Caki2 (cell line): ENCODE measurements at places on chromosomes 5 and 9.

- peak; percentile 12 for DNase-seq
These were observed 22.1 kb upstream of the TPD52L3 start for GRCh38 chr9:6305954-6306563.

DNA sequence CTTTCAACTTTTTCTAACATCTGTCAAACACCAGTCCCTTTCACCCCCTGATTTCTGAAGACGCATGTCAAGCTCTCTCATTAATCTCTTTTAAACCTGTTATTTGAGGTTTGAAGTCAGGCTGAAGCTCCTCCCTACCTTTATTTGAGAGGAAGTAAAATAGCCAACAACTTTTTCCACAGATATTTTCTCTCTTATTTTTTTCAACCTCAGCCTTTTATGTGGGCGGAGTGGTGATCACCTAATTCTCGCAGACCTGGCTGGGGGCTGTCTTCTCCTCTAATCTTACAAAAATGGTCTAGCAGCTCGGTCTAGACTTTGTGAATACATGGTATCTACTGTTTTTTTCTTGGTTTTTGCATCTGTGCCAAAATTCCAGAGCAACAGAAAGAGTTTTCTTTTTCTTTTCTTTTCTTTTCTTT is 395.7 kb upstream of the ACTBL2 start:
- no peak for DNase-seq

DNA sequence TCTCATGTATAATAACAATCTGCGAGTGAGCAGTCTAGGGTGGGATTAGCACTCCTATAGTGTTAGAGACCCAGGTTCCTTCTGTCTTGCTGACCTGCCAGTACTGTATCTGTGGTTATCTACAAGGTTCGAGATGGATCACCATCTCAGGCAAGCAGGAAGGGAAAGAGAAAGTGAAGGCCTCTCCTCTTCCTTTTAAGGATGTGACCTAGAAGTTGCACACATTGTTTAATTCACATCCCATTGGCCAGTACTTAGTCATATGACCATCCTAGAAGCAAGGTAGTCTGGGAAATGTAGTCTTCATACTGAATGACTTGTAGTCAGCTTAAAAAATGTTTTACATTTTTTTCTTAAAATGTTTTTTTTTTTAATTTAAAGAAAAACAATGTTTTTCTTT is 168.6 kb downstream of the CARTPT start:
- DNase-seq: peak; percentile 88

GRCh38 chr5:94440015-94440414 is 178.4 kb downstream of the KIAA0825 start:
- DNase-seq: no peak

- no peak for DNase-seq
These were observed at the start of gene TMEM215 for GRCh38 chr9:32783168-32783891. TSS of gene TMEM215 (plus strand) at chr9:32783540. CDS start at chr9:32784184, 644 bp downstream.

GRCh38 chr5:68289498-68289897 is 73.9 kb downstream of the PIK3R1 start:
- peak; percentile 48 for DNase-seq

DNA sequence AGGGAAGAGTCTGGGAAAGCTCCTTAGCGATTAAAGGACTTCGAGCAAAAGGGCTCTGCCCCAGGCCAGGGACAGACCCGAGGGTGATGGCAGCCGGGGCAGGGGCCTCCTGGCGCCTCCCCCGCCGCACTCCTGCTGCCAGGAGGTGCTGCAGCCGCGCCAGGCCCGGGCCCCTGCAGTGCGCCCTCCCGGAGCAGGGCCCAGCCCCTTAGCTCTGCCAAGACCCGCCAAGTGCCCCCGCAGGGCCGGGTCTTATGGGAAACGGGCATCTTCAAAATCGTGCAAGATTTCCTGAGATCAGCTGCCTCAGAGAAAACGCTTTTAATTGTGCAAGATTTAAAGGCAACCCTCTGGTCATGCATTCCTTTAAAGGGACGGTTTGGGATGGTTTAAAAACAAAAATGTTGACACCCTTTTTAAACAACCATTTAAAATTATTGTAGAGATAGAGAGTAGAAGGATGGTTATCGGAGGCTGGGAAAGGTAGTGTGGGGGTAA is 52.4 kb downstream of the CDC14B start:
- DNase-seq: no peak

GRCh38 chr5:35876922-35877321 is 20.2 kb downstream of the IL7R start:
- peak; percentile 61 for DNase-seq

GRCh38 chr5:74094096-74094781 is 468.2 kb downstream of the ARHGEF28 start:
- no peak for DNase-seq

- no peak for DNase-seq
These were observed 9.0 kb downstream of the UBE2B start for GRCh38 chr5:134380346-134380745.

DNA sequence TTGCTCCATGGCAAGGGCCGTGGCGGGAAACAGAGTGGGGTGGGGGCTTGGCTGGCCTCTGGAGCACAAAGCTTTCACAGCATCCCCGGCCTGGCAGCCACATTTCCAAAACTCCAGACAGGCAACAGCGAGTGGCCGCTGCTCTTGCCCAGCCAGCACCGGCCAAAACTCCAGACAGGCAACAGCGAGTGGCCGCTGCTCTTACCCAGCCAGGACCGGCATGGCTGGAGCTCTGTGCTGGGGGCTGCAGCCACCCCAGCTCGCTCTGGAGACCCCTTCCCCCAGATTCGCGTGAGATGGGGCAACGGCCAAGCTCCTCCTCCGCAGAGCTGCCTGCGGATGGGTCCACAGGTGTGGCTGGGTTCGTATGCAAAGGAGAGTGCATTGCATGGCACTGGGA is 98.5 kb downstream of the COL5A1 start:
- no peak for DNase-seq

- no peak for DNase-seq
These were observed 16.3 kb downstream of the TNFSF8 start for GRCh38 chr9:114914139-114914538.

- peak; percentile 1 for DNase-seq
These were observed 397.1 kb downstream of the MAN2A1 start for GRCh38 chr5:110086658-110087388.

- DNase-seq: no peak
These were observed 475.7 kb downstream of the EBF1 start for GRCh38 chr5:158623971-158624370.

DNA sequence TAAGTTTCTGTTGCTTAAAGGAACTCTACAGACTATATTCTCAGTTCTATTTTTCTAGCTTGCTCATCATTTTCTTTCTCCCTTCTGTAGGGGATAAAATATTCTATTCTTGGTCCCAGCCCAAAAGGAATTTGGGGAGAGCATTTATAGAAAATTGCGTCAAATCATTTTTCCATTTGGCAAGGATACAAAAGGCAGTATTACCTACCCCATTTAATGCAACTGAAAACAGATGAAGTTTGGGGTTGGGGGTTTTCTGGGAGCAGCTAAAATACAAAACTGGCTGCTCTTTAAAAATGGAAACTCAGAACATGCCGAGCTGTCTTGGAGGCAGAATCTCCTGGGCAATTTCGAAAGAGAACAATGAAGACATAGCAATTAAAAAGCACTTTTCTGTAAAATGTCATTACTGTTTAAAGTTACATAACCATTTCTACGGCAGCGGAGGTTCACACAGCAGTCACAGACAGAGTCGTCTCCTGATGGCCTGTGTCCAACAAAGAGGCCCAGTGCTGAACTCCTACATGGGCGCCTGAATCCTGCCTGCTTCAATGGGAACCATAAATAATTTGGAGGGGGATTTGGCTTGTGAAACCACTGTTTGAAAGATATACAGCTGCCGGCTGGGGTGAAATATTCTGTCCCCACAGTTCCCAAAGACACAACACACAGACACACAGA is 152.4 kb downstream of the BRINP1 start:
- no peak for DNase-seq

GRCh38 chr9:129874261-129875101 is 39.2 kb downstream of the USP20 start:
- DNase-seq: no peak
